ENCODE measurements at places on chromosomes 12 and 14.

DNA sequence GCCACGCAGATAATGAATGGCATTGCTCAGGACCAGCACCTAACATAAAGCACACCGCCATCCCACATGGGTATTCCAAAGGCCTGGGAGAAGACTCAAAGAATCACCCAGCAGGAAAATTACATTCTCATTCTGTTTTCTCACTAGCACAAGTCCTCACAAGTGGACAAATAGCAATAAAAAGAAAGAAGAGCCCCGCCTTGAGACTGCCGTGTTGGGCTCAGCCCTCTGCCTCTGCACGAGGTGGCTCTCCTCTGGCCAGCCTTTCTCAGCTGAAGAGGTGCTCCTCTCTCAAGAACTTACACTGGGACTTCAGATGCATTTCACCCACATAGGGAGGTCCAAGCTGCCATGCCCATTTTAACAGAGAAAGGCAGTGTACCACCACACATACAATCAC lies 207.5 kb downstream of the SPTSSA start:
- DNase-seq, result no peak

- DNase-seq, result no peak
Observed at GRCh38 chr12:22653075-22653474, 28.1 kb downstream of the ETNK1 start.

- no peak for DNase-seq
Observed at GRCh38 chr12:58443273-58443980, 476.9 kb downstream of the LRIG3 start.

DNA sequence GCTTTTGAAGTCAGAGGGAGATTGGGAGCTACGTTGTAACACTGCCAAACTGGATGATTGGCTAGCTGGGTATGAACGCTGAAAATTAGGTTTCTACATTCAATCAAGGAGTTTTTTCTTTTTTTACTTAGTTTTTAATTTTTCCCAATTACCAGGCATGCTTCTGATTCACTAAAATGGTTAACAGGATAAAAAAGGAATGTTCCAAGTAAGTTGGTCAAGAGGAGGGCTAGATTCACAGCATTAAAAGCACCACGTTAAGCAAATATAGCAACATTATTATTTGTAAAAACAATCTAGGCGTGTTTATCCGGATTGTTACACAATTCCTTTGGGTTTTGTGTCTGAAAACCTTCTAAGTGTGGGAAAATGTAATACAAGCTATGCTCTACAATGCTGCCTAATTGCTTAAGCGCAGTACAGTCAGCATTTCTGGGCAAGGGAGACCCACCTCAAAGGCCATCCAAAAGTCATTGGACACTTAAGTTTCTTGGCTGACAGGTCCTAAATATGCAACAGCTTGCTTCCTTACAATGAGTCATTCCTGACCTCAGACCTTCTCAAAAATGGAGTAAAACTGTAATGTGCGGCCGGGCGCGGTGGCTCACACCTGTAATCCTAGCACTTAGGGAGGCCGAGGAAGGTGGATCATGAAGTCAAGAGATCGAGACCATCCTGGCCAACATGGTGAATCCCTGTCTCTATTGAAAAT lies 1.2 kb downstream of the RPLP0 start:
- DNase-seq, result no peak

DNA sequence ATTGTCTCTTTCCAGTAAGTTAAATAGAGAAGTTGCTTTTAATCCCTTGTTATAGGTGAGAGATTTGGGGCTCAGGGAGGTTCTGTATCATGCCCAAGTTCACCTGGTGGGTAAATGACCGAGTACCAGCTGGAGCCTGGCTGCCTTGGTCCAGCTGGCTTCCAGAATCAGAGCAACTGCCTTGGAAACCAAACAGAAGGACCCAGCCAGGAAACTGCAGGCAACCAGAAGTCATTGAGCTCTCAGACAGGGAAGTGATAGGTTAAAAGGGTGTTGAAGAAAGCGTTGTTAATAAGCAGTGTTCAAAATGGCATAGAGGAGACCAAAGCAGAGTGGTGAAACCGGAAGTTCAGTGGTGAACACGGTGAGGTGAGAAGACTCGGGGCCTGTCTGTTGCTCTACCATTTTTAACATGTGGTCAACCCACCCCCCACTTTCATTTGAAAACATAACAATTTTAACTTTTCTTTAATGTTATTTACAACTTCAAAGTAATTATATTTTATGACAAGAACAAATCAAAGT lies 54.9 kb downstream of the PLEKHG7 start:
- no peak for DNase-seq

DNA sequence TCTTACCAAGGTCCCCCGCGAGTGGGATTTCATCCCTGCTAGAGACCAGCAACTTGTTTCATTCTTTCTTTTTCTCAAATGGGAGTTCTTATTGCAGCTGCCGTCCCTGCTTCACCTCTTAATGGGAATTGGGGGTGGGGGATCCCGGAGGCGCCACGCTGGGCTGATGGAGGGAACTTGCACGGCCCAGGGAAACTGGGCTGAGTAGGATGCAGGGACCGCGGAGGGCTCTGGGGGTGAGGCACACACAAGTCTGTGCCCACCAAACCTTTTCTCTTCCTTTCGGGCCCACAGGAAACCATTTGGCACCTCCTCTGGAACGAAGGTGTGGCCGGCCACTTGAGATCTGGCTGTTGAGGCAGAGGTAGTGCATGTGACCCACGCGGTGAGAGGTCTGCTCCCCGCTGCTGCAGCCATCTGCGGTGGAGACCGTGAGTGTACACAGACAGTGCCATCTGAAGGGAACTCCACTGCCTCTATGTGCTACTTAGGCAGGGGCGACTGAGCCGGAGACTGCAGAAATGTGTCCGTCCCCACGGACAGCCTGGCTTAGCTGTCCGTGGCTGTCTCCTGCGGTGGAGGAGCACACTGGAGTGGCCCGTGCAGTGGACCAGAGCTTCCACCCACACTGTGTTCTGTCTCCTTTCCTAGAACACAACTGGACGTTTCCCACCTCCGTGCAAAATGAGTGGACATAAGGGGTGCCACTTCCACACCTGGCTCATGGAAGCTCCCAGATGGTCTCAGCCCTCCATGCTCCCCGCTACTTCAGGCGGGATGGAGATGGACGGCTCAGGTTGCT lies 42.1 kb upstream of the TESC start:
- no peak for DNase-seq

DNA sequence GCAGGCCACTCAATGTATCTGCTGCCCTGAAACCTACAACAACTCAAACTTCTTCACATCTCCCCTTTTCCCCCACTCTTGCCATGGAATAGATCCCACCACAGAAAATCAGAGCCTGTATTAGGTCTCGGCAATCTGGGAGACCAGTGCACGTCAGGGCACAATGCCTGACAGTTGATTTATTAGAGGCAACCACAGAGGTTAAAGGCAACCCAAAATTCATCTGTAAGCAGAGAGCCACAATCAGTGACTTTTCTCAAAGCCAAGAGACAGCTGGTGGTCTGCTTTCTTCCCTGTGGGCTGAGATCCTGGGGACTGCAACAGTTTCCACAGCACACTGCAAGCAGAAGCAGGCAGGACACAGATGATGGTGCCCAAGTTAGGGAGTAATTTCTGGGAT lies 169.0 kb upstream of the NTF3 start:
- no peak for DNase-seq

- no peak for DNase-seq
Observed at GRCh38 chr14:102854091-102854703, 68.3 kb upstream of the AMN start.

All from epithelial cell of prostate (primary cell).